Sigmoid colon (tissue), 7 donors: ENCODE measurements at places on chromosomes 11 and 22. TPM values are rescaled to one million over a fixed set of nuclear protein-coding genes. Genes with fewer than 3 reads are reported as not detected.

The CYB5R2 gene
- polyA plus RNA-seq = 6.7 TPM

The VPS51 gene
- 108 TPM for polyA plus RNA-seq

The TRIM29 gene
- 6.0 TPM for polyA plus RNA-seq

The WBP2NL gene
- 0.89 TPM for polyA plus RNA-seq

The C1QTNF5 gene
- 5.4 TPM for polyA plus RNA-seq

The ZP1 gene
- not detected for polyA plus RNA-seq

The GP1BB gene
- not detected for polyA plus RNA-seq

The CCDC15 gene
- 0.66 TPM for polyA plus RNA-seq

The SCGB1A1 gene
- polyA plus RNA-seq = not detected

The TRIM51 gene
- polyA plus RNA-seq = not detected

The NECTIN1 gene
- 2.8 TPM for polyA plus RNA-seq

The ROM1 gene
- 3.2 TPM for polyA plus RNA-seq

The CARD18 gene
- not detected for polyA plus RNA-seq

The MMP1 gene
- polyA plus RNA-seq = 0.60 TPM

The DEUP1 gene
- polyA plus RNA-seq = not detected

The PRAME gene
- polyA plus RNA-seq = not detected

The RHOD gene
- 16.2 TPM for polyA plus RNA-seq

The RCOR2 gene
- 0.69 TPM for polyA plus RNA-seq
